ENCODE measurements at places on chromosomes 2 and 18. TPM values are rescaled to one million over a fixed set of nuclear protein-coding genes. Genes with fewer than 3 reads are reported as not detected.

GRCh38 chr2:70974592-70974991, 3.8 kb upstream of the ANKRD53 start:
- no peak overlapping the region for H3K4me3 ChIP-seq
- H3K27ac ChIP-seq = no peak overlapping the region
- H3K27me3 ChIP-seq = no peaks in the 10 kb centered on the region
- H3K36me3 ChIP-seq = no peaks in the 10 kb centered on the region
- peaks cover 5% of the 10 kb centered on the region for H3K4me1 ChIP-seq

GRCh38 chr2:120571015-120571728, 164.5 kb upstream of the GLI2 start:
- no peak overlapping the region for H3K4me3 ChIP-seq
- H3K36me3 ChIP-seq = no peaks in the 10 kb centered on the region
- no peak overlapping the region for H3K27ac ChIP-seq
- H3K27me3 ChIP-seq = peaks cover 31% of the 10 kb centered on the region
- peaks cover 5% of the 10 kb centered on the region for H3K4me1 ChIP-seq

ZDBF2 gene
- total RNA-seq = 16.7 TPM

- H3K27ac ChIP-seq = no peak overlapping the region
- peaks cover 2% of the 10 kb centered on the region for H3K36me3 ChIP-seq
- no peaks in the 10 kb centered on the region for H3K27me3 ChIP-seq
- H3K4me1 ChIP-seq = peaks cover 6% of the 10 kb centered on the region
- no peak overlapping the region for H3K4me3 ChIP-seq
- no peak for DNase-seq
Observed at GRCh38 chr2:100868083-100868482, 48.1 kb downstream of the NPAS2 start.

CAPN14 gene
- under 0.01 TPM for total RNA-seq

GRCh38 chr18:45566025-45566740, 49.1 kb upstream of the SLC14A2 start:
- peak; percentile 87 for DNase-seq
- H3K4me1 ChIP-seq = peaks cover 5% of the 10 kb centered on the region
- H3K27ac ChIP-seq = no peak overlapping the region
- H3K36me3 ChIP-seq = no peaks in the 10 kb centered on the region
- H3K27me3 ChIP-seq = no peaks in the 10 kb centered on the region
- no peak overlapping the region for H3K4me3 ChIP-seq

SLC5A7 gene
- not detected for total RNA-seq

GRCh38 chr18:59898609-59899297, 1.0 kb upstream of the PMAIP1 start:
- no peaks in the 10 kb centered on the region for H3K27me3 ChIP-seq
- DNase-seq = no peak
- H3K36me3 ChIP-seq = peaks cover 7% of the 10 kb centered on the region
- peak overlapping the region; percentile 97 for H3K27ac ChIP-seq
- peaks cover 9% of the 10 kb centered on the region for H3K4me1 ChIP-seq

ARHGEF33 gene
- total RNA-seq = 0.18 TPM

DNA sequence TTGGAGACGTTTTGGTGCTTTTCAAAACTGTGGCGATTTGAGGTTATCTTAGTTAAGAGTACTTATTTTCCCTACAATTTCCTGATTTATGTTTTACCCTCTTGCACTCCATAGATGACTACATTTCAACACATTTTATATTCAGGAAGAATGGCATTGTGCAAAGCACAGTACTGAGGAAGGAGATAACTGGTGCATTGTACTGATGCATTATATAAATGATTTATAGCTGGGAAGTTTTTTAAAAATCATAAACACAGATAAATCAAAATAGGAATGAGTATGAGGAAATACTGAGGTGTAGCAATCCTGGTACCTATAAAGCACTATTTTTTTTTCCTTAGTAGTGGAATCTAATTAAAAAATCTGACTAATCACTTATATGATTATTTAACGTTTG, 5.6 kb downstream of the REL start:
- H3K27ac ChIP-seq = no peak overlapping the region
- no peaks in the 10 kb centered on the region for H3K4me1 ChIP-seq
- H3K4me3 ChIP-seq = no peak overlapping the region
- no peaks in the 10 kb centered on the region for H3K27me3 ChIP-seq
- no peak for DNase-seq

CERKL gene
- total RNA-seq = not detected

DNA sequence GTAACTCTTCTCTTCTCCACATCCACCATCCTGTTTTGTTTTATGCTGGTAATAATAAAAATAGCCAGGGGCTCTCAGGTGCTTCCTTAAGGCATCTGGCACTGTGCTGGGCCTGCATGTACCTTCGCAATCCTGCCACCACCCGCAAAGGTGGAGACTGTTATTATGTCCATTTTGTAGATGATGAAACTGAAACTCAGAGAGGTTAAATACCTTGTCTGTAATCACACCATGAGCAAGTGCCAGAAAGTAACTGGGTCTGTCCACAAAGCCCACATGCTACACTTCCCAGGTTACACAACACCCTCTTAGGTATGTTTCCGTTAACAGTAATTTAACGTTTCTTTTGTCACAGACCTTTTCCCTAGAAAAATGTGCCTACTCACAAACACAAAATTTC, 27.0 kb downstream of the NRP2 start:
- peaks cover 7% of the 10 kb centered on the region for H3K36me3 ChIP-seq
- H3K4me3 ChIP-seq = no peak overlapping the region
- H3K4me1 ChIP-seq = peaks cover 39% of the 10 kb centered on the region
- H3K27ac ChIP-seq = no peak overlapping the region
- DNase-seq = no peak

DNA sequence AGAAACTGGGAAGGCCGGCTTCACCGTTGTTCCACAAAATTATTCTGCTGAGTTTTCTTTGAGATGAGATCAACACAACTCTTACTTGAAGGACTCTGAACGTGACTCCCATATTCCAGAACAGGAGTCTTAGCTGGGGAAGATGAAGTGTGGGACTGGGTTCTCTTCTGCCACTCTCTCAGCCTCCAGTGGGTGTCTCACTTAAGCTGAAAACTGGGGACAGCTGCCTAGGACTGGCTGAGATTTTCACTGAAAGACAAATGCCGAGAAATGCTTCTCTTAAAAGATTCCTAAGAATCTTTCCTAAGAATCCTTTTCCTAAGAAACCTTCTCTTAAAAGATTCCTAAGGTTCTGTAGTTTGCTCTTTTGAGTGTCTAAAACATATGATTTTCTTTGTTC, 156.6 kb upstream of the LHCGR start:
- H3K27ac ChIP-seq = no peak overlapping the region
- H3K27me3 ChIP-seq = peaks cover 2% of the 10 kb centered on the region
- H3K4me1 ChIP-seq = no peaks in the 10 kb centered on the region
- H3K4me3 ChIP-seq = no peak overlapping the region
- H3K36me3 ChIP-seq = no peaks in the 10 kb centered on the region

CCDC178 gene
- total RNA-seq = not detected

DNA sequence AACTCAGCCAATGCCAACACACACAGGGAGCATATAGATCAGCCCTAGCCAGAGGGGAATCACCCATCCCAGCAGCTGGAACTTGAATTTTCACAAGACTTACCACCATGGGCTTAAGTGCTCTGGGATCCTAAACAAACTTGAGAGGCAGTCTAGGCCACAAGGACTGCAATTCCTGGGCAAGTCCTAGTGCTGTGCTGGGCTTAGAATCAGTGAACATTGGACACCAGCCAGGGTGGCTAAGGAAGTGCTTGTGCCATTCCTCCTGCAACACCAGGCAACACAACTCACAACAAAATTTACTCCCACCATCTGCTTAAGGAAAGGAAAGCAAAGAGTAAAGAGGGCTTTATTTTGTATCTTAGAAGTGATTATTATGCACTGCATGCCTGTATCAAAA, 38.9 kb downstream of the SRD5A2 start:
- no peak for DNase-seq
- H3K27ac ChIP-seq = no peak overlapping the region
- no peaks in the 10 kb centered on the region for H3K4me1 ChIP-seq
- H3K36me3 ChIP-seq = no peaks in the 10 kb centered on the region

- H3K4me1 ChIP-seq = no peaks in the 10 kb centered on the region
- H3K27me3 ChIP-seq = no peaks in the 10 kb centered on the region
- no peak for DNase-seq
Observed at GRCh38 chr2:84052913-84053312, 406.2 kb downstream of the SUCLG1 start.

- no peak overlapping the region for H3K27ac ChIP-seq
- H3K4me3 ChIP-seq = no peak overlapping the region
- DNase-seq = no peak
- H3K36me3 ChIP-seq = no peaks in the 10 kb centered on the region
- H3K27me3 ChIP-seq = no peaks in the 10 kb centered on the region
Observed at GRCh38 chr2:171238946-171239345, 78.3 kb upstream of the TLK1 start.

KLHL14 gene
- not detected for total RNA-seq

REG3A gene
- not detected for total RNA-seq

- no peak for DNase-seq
- no peak overlapping the region for H3K4me3 ChIP-seq
- H3K36me3 ChIP-seq = no peaks in the 10 kb centered on the region
Observed at GRCh38 chr2:3642521-3643215, 15.3 kb upstream of the ALLC start.

DNA sequence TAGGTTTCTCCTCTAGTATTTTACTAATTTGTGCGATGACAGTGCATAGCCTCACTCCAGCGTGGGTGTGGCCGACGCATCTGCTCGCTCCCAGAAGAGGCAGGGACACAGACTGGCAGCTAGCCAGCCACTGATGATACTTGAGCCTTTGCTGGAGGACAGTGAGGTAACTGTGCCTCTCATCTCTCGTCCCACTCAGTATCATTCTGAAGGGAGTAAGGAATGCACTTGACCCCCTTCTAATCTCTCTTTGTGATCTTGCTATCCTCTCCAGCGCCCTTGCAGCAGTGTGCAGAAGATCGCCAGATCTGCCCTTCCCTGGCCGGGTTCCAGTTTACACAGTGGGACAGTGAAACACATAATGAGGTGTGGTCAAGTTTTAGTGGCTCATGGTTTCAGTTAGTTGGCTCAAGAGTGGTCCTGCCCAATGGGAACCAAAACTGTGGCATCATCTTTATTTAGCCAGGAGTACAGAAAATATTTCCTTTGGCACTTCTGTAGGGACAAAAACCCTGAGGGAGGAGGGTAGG, 17.5 kb downstream of the NCAPH start:
- H3K36me3 ChIP-seq = peaks cover 7% of the 10 kb centered on the region
- no peak overlapping the region for H3K27ac ChIP-seq
- H3K4me1 ChIP-seq = no peaks in the 10 kb centered on the region
- DNase-seq = no peak
- no peaks in the 10 kb centered on the region for H3K27me3 ChIP-seq
- no peak overlapping the region for H3K4me3 ChIP-seq

DNA sequence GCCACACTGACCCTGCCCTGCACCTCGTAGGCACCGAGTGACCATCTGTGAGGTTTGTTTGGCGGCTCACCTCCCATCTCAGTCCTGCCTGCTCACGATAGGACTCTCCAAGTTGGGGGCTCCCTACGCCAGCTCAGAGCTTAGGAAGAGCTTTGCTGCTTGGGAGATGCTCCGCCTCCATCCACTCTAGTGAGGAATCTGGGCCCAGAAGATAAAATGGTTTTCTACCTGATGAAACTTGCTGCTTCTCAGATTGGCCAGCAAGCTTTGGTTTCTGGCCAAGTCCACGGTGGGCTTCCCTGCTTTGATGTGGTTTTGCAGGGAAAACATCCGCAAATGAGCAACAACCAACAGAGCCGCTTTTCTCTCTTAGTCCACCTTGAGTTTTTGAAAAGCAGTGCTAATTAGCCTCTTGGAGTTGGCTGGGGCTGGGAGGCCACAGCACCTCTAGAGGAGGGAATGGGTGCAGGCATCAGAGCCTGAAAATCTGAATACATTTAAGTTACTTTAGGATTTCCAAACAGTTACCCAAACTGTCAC, 42.2 kb downstream of the THNSL2 start:
- no peaks in the 10 kb centered on the region for H3K27me3 ChIP-seq
- H3K4me3 ChIP-seq = no peak overlapping the region
- peak; percentile 4 for DNase-seq

IL37 gene
- not detected for total RNA-seq

- no peak overlapping the region for H3K4me3 ChIP-seq
- H3K36me3 ChIP-seq = no peaks in the 10 kb centered on the region
- H3K27me3 ChIP-seq = no peaks in the 10 kb centered on the region
- H3K4me1 ChIP-seq = no peaks in the 10 kb centered on the region
- H3K27ac ChIP-seq = no peak overlapping the region
Observed at GRCh38 chr2:213787869-213788268, 503.6 kb downstream of the SPAG16 start.

GLI2 gene
- 4.7 TPM for total RNA-seq

- H3K27me3 ChIP-seq = no peaks in the 10 kb centered on the region
- H3K27ac ChIP-seq = no peak overlapping the region
- H3K36me3 ChIP-seq = no peaks in the 10 kb centered on the region
- DNase-seq = no peak
Observed at GRCh38 chr2:150432312-150432625, 55.2 kb downstream of the RND3 start.

DNA sequence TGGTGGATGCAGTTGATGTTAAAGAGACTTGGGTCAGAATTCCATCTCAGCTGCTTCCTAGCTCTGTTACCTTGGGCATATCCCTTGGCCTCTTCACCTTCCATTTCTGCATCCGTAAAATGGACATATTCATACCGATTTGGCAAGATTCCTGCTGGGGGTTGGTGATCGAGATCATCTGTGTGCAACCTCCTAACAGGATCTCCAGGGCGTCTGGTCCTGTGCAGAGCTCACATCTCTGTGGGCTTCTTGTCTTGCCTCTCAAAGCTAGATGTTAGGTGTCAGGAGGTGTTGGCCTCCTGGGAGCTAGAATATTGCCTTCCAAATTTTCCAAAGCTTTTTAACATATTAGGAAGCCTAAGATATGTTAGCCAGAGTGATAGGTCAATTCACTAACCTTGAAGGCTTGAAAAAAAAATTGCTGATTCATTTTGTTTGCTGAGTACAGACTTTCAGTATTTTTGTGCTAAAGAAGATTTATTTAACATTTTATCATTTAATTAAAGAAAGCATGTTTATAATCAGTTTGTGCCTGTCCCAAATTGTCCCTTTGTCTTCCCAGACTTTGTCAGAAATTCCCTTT, 69.7 kb upstream of the ZNF516 start:
- H3K4me1 ChIP-seq = peaks cover 16% of the 10 kb centered on the region
- no peaks in the 10 kb centered on the region for H3K36me3 ChIP-seq
- H3K27me3 ChIP-seq = no peaks in the 10 kb centered on the region
- no peak for DNase-seq
- peak overlapping the region; percentile 99 for H3K27ac ChIP-seq
- no peak overlapping the region for H3K4me3 ChIP-seq

- no peaks in the 10 kb centered on the region for H3K4me1 ChIP-seq
- H3K4me3 ChIP-seq = no peak overlapping the region
- H3K36me3 ChIP-seq = no peaks in the 10 kb centered on the region
- DNase-seq = peak; percentile 39
- no peak overlapping the region for H3K27ac ChIP-seq
Observed at GRCh38 chr2:21515903-21516302, 392.1 kb downstream of the TDRD15 start.

- peaks cover 31% of the 10 kb centered on the region for H3K27me3 ChIP-seq
- no peaks in the 10 kb centered on the region for H3K4me1 ChIP-seq
- H3K36me3 ChIP-seq = no peaks in the 10 kb centered on the region
- no peak overlapping the region for H3K4me3 ChIP-seq
- H3K27ac ChIP-seq = no peak overlapping the region
Observed at GRCh38 chr18:10459587-10459986, 5.2 kb downstream of the APCDD1 start.

Measured in IMR-90 (cell line).